ENCODE measurements at places on chromosomes 3 and 15. TPM values are rescaled to one million over a fixed set of nuclear protein-coding genes. Genes with fewer than 3 reads are reported as not detected.

GP9 gene
- total RNA-seq = not detected

PTPN9 gene
- 10.1 TPM for total RNA-seq

CCRL2 gene
- total RNA-seq = 2.8 TPM

ALPK3 gene
- total RNA-seq = 0.11 TPM

CADPS gene
- not detected for total RNA-seq

RPL39L gene
- total RNA-seq = 1.2 TPM

CIB2 gene
- total RNA-seq = 1.2 TPM

PIERCE2 gene
- total RNA-seq = not detected

ACAP2 gene
- 81.0 TPM for total RNA-seq

ATP10A gene
- total RNA-seq = 59.1 TPM

TRIM42 gene
- not detected for total RNA-seq

BFSP2 gene
- not detected for total RNA-seq

UNC13C gene
- not detected for total RNA-seq

APOD gene
- not detected for total RNA-seq

IP6K2 gene
- 88.1 TPM for total RNA-seq

PLA2G4D gene
- not detected for total RNA-seq

All from naive thymus-derived CD8-positive, alpha-beta T cell (primary cell).